ENCODE measurements at places on chromosomes 2 and 18. TPM values are rescaled to one million over a fixed set of nuclear protein-coding genes. Genes with fewer than 3 reads are reported as not detected.

GRCh38 chr18:79495591-79496071 is 99.9 kb downstream of the NFATC1 start:
- DNase-seq = peak; percentile 11

DNA sequence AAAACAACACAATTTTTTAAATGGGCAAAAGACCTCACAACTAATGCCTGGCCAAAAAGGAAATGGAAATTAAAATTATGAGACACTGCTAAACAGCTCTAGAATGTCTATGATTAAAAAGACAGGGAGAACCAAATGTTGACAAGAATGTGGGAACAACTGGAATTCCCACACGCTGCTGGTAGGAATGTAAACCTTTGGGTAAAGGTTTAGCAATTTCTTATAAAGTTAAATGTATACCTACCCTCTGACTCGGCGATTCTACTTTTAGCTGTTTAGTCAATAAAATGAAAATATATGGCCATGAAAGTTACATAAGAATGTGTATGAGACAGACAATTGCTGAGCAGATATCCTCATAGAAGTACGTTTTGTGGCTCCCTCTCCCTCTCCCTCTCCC is 60.9 kb downstream of the ATF2 start:
- no peak for DNase-seq

- no peak for DNase-seq
Observed at GRCh38 chr2:113077921-113078320, 10.2 kb downstream of the IL1F10 start.

Gene ALKAL2
- total RNA-seq = 259 TPM

Gene HTR2B
- total RNA-seq = 1.2 TPM

Gene MC4R
- total RNA-seq = not detected

DNA sequence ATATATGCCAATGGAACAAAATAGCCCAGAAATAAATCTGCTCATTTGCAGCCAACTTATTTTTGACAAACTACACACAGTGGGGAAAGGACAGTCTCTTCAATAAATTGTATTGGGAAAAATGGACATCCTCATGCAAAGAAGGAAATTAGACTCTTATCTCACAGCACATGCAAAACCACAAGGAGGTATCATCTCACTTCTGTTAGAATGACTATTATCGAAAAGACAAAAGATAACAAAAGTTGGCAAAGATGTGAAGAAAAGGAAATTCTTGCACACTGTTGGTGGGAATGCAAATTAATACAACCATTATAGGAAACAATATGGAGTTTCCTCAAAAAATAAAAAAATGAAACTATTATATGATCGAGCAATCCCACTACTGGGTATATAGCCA is 16.3 kb upstream of the WDR75 start:
- DNase-seq = no peak

DNA sequence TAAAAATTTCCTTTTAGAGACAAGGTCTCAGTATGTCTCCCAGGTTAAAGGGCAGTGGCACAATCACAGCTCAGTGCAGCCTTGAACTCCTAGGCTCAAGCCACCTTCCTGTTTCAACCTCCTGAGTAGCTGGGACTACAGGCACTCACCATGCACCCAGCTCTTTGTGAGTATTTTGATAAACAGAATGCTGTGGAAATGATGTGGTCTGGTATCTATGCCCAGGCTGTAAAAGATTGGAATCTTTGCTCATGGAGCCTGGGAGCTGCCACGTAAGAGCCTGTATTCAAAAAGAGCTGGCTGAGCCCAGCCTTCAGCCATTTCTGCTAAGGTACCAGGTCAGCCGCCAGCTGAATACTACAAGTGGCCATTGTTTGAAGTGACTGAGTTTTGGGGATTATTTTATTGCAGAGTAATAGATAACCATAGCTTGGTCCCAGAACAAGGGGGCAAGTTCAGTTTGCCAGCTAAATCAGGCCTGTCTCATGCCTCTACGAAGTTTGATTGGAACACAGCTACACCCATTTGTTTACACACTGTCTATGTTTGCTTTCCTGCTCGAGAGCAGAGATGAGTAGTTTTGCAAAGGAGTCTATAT is 21.3 kb upstream of the ARL5A start:
- DNase-seq = no peak

- no peak for DNase-seq
Observed at GRCh38 chr2:230552181-230552580, 136.2 kb downstream of the SP100 start.

Gene LINC00305
- not detected for total RNA-seq

Gene SNORC
- 0.76 TPM for total RNA-seq

GRCh38 chr2:199762963-199763362 is 88.0 kb downstream of the FTCDNL1 start:
- no peak for DNase-seq

All from ovary (tissue), 10 donors.